GOT3 (cell line): ENCODE measurements at places on chromosomes 7 and 10.

DNA sequence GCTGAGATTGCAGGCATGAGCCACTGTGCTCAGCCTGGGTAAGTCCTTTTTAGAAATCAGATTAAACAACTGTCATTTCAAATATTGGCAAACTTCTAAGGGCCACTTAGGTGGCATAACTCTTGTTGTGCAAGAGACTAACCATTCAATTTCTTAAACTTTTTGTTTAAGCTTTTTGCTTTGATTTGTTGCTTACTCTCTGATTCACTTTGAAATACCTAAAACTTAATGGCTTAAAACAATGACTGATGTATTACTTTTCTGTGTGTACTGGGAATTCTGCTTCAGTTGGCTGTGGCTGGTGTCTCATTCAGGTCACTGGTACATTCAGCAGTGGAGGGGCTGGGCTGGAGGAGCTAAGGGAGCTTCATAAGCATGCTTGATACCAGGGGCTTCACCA lies 28.9 kb downstream of the ZNF25 start:
- no peak for DNase-seq

DNA sequence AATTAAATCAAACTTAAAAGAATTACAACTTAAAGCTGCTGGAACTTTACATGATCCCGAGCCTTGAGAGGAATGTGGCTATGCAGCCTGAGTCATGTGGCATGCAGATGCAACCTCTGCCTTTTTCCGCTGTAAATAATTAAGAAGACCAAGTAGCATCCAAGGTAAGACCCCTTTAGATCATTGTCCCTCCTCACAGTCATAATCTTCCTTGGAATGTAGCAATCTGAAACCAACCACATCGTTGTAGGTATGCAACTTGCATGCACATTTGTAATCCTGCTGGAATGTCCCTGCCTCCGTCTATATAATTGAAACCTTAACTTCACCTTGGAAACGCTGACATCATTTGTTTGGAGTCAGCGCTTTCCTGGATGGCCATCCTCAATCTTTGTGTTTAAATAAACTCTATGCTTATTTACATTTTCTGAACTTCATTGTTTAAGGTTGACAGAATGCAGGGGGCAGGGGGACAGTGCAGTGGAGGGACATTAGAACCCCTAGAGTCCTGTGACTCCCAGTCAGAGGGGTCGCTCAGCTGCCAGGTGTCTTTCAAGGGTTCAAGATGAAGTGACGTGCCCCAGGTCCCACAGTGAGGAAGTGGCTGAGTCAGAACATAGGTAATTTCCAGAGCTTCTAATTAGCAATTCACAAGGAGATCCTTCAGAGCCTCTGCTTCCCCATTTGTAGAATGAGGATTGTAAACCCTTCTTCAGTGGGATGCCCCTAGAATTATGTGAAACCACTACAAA lies 110.7 kb downstream of the RALA start:
- no peak for DNase-seq

- no peak for DNase-seq
Observed at GRCh38 chr7:24665564-24666294, 91.5 kb downstream of the GSDME start.

DNA sequence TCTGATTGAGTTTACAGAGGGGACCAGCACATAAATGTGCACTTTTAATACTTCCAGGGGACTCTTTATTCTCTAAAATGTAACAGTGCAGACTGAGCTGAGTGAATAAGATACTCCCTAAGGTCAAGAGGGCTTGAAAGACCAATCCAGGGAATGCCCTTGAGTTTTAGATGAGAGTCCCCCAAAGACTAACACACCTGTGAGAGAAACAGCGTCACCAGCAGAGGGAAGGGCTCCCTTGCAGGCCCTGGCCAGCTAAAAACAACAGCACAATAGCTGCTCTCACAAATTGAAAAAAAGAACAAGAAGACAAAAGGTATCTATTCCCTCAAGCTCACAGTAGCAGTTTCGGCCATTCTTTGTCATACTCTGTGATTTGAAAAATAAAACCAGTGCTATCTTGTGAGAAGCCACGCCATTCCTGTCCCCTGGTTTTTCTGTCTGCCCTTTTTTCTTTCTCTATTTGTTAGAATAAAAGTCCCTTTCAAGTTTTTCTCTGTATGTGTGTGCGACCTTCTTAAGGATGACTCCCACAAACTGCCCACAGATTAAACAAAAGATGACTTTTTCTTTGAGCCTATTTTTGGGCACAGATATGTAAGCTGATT lies 230.4 kb upstream of the BMPER start:
- DNase-seq, result no peak

GRCh38 chr10:21508706-21509331 lies 16.7 kb downstream of the SKIDA1 start:
- no peak for DNase-seq

DNA sequence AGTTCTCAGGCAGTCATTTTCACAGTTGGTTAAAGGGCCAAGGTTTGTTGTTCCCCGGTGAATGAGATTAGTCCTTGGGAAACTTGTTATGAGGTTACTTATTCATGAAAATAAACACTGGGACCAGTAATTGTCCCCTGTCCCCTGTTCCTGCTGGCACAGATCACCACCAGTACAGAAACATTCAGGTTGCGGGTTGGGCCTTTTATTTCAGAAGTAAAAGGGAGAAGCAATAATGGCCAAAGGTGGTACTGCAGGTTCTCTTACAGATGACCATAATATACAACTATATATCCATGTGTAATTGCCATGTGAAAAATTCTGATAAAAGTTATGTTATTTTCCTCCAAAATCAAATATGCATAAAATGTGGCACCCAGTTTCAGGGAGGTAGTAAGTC lies 442.0 kb downstream of the SORCS1 start:
- DNase-seq, result no peak

- no peak for DNase-seq
Observed at GRCh38 chr10:69759641-69760040, 42.1 kb upstream of the COL13A1 start.

- no peak for DNase-seq
Observed at GRCh38 chr10:104894681-104895080, 253.6 kb downstream of the SORCS3 start.

GRCh38 chr10:32409741-32410140 lies 36.2 kb upstream of the CCDC7 start:
- DNase-seq, result no peak

DNA sequence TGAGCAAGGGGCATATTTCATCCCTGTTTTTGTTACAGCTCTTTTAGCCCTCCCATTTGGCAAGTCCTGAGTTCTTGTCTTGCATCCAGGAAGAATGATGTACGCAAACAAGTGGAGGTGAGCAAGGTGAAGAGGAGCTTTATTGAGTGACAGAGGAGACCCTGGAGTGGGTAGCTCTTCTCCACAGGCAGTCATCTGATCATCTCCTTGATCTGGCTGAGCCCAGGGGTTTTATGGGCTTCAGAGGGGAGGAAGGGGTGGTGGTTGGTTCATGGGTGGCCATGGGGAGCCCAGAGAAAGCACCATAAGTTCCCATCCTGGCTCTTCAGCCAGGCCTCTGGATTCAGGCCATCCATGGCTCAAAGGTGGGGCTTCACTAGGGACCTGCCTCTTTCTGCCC lies 21.9 kb downstream of the STEAP1 start:
- DNase-seq, result no peak

DNA sequence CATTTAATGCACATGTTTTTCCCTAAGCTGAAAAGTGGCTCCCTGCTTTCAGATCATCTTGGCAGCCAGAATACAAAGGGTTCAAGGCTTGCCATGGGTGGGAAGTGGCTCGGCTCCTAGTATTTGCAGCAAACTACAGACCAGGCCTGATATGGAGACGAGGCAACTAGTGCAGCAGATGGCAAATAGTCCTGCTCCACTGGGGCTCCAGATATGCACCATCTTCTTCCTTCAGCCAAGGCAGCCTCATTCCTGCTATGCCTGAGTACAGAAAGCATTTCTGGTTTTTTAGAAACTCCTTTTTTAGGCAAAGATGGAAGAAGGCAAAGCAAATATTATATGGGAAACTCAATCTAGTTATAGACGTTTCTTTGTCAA lies 23.9 kb downstream of the LRRC4 start:
- no peak for DNase-seq

DNA sequence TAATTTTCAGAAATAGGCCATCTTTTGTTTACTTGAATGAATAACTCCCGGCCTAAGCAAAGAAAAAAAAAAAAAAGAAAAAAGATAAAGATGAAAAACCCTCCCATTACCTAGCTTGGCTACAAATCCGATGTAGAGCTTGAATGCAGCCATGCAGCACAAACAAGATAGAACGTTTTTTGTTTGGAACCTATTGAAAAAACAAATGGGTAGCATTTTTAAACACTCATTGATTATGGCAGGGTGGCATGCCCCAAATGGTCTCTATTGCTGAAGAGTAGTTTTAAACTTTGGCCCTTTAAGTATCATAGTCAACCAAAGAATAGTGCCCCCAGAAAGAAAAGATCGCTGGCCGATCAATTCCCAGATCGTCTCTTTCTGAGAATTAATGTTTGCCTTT lies 84.4 kb downstream of the VTI1A start:
- no peak for DNase-seq

DNA sequence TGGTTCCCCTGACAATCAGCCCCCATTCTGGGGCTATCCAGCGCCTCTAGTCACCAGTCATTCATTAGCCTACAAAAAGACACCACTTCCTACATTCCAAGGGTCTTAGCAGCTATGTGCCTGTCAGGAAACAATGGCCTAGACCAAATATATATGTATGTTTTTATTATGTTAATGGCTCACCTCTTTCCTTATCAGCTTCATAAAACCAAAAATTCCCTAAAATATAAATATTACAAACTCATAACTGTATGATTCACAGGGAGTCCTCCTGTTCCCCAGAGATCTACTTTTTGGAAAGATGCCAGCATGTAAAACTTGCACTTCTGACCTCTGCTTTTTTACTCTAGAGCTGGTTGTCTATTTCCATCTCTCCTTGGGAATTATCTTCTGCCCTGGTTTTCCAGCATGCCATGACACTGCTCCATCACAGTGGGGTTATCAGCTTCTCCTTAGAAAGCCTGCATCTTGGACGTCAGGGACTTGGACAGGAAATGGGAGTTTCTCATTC lies 79.2 kb downstream of the ABCA13 start:
- DNase-seq, result no peak

DNA sequence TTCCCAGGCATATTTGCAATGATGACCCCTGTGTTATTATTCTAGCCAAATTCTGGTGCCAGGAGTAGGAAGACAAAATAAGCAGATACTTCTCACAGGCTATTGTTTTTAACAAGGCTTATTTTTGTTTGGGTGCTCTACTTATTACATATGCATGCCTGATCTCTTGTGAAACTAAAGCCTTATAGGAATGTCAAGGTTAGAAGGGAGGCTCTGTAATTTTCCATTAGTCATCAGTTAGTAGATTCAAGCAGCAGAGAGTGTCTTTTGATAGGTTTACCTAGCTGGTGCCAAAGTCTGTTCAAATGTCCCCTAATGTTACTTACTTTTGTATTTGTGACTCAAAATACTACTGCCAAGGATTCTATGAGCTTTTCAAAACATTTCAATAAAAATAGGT lies 11.7 kb upstream of the TMEM106B start:
- DNase-seq, result no peak

DNA sequence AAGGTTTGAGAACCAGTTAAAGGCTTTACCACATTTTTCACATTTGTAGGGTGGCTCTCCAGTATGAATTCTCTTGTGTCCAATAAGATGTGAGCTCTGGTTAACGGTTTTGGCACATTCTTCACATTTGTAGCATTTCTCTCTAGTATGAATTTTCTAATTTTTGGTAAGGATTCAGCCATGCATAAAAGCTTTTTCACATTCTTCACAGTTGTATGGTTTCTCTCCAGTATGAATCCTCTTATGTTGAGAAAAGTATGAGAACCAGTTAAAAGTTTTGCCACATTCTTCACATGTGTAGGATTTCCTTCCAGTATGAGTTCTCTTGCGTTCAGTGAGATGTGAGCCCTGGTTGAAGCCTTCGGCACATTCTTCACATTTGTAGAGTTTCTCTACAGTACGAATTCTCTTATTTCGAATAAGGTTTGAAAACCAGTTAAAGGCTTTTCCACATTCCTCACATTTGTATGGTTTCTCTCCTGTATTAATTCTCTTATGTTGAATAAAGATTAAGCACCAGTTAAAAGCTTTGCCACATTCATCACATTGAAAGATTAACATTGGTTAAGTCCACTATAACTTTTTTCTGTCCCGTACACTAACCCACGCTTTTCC lies 33.2 kb upstream of the ZNF479 start:
- DNase-seq, result no peak

DNA sequence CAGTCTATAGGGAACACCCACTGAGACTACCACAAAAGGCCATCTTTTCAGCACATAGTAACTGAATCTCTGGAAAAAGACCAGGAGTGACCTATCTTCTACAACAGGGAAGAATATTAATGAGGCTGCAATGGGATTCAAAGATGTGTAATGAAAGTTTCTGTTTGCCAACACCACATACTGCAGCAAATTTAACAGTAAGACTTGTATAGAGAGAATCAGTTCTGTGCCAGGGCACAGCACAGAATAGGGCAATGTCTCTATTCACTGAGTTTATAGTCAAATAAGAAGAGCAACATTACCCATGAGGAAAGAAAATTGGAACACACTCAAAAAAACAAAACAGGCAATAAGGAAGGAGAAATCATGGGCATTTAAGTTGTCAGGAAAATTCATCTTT lies 91.4 kb upstream of the PTN start:
- no peak for DNase-seq

DNA sequence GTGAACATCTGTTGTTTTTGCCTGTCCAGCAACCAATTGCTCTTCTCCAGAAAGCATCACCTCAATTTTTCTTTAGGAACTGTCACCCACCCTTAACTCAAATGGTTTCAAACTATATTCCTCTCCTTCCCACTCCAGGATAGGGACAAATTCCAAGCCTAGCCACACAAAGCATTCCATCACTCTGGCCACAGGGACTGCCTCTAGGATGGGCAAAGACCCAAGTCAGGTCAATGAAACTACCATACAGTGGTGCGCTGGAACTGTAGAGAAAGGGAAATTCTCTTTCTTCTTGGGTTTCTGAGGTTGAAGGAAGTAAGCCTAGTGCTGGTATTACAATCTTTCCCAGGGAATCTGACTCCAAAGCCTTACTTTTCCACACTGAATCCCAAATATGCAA lies 3.6 kb downstream of the MICU1 start:
- DNase-seq, result no peak

- no peak for DNase-seq
Observed at GRCh38 chr7:20954711-20955619, 168.3 kb upstream of the SP8 start.

DNA sequence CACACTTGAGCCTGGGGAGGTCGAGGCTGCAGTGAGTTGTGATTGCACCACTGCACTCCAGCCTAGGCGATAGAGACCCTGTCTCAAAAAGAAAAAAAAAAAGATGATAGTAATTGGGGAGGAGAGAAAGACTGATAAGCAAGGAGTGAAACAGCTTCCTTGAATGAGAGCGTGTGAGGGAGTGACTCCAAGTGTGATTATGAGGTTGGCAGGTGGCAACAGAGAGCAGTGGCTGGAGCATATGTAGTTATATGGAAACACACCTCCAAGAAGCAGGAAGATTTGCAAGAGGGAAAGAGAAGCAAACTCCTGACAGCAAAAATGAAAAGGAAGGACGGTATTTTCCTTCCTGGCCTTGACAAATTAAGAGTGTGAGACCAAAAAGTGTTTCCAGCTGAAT lies 50.4 kb downstream of the VKORC1L1 start:
- no peak for DNase-seq
